ENCODE measurements at places on chromosomes 3 and 15.

GRCh38 chr3:70951316-70951715 is 632.2 kb downstream of the FOXP1 start:
- DNase-seq = peak; percentile 78

GRCh38 chr15:69786136-69786701 is 311.5 kb downstream of the TLE3 start:
- DNase-seq = no peak

DNA sequence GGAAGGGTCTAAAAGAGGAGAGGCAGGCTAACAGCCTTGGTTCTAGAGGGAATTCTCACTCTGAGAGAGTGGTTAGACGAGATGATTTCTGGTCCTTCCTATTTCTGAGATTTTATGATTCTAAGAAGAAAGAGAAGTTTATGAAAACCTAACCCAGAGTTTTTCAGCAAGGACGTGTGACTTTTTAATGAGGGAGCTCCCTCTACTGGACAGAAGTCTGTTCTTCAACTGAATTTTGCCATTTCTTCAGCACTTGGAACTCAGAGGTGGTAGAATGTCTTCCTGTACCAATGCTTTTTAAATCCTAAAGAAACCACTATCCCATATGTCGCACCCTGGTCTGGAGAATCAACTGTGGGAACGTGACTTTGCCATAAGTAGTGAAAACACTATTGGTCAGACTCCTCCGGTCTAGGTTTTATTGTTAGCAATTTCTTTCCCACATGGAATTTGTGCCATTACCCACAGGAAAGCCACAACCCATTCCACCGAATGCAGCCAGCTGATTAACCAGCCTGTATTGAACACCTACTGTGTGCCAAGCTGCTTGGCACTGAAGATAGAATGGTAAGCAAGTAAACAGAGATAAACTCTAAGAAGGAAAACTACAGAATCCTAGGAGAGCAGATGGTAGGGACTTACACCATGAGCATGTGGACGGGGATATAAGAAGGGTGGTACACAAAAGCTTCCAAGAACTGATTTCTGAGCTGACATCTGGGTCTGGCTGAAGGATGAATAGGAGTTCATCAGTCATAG is 199.5 kb upstream of the LMCD1 start:
- DNase-seq = peak; percentile 58

- DNase-seq = no peak
Measured at GRCh38 chr3:146262371-146263110, 11.6 kb upstream of the PLSCR4 start.

DNA sequence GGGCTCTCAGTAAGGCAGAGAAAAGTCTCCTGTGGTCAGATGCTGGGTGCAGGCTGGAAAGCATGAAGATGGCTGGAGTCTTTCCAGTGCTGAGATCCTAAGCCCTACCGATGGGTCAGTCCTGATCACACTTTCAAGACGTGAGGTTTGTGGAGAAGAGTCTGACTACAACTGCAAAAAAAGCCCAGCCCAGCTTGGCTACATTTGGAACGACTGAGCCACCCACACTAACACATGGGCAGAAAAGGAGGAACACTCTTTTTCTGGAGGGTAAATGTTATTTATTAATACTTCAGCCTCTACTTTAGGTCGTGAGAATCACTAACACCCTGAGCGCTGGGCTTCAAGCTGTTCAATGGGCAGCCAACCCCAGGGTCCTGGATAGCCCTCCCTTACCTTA is 22.0 kb upstream of the C3orf22 start:
- no peak for DNase-seq

DNA sequence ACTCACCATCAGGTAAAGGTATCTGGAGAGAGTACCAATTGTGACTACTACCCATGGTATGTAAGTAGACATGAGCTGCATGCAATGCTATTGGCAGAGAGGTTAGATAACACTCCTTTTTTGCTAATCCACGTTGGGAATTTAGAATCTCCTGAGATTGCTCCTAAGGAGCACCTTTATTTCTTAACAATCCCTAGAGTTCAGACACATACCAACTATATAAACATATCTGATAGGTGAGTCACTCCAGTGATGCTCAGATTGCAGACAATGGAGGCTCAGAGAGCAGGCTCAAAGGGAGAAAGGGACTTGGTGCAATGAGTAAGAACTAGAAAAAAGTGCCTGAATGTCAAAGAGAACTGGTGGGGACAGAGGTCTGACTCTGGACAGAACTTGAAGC is 47.0 kb upstream of the LRRFIP2 start:
- DNase-seq = no peak

DNA sequence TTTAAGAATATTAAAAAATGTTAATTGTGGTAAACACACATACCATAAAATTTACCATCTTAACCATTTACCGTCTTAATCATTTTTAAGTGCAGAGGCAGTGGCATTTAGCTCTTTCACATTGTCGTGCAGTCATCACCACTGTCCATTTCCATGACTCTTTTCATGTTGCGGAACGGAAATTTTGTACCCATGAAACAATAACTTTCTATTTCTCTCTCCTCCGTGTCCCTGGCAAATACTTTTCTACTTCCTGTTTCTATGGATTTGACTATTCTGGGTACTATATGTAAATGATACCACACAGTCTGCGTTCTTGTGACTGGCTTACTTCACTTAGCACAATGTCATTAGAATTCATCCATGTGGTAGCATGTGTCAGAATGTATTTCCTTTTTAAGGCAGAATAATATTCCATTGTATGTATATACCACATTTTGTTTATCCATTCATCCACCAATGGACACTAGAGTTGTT is 27.9 kb downstream of the AKAP13 start:
- no peak for DNase-seq

DNA sequence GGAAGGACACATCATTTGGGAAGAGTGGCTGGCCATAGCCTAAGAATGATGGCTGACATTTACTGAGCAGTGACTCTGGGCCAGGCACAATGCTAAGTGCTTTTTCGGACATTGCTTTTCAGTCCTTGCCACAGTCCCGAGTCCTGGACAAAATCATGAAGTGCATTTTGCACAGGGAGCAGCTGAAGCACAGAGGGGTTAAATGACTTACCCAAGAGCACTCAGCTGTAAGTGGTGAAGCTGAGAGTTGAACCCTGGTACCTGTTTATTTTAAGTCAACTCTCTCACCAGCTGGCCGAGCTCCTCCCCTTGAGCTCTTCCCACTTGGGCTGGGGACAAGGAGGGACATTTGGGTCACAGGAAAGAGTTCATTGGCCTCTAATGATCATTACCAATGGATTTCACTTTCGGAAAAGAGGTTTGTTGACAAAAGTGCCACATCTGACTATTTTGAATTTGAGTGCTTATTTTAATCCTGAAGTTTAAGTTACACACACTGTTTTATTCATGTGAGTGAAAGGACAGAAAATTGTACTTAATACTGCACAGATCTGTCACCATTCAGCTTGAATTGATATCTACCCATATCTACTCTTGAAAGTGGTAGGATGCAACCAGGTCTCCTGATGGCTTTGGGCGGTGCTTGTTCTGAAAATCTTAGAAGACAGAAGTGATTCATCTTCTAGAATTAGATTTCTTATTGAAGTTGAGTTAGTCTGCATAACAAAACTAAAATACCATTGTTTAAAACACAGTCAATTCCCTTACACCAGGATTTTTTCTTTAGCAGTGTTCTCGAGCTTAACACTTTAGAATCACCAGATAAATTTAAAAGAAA is 368.7 kb upstream of the PROK2 start:
- no peak for DNase-seq

DNA sequence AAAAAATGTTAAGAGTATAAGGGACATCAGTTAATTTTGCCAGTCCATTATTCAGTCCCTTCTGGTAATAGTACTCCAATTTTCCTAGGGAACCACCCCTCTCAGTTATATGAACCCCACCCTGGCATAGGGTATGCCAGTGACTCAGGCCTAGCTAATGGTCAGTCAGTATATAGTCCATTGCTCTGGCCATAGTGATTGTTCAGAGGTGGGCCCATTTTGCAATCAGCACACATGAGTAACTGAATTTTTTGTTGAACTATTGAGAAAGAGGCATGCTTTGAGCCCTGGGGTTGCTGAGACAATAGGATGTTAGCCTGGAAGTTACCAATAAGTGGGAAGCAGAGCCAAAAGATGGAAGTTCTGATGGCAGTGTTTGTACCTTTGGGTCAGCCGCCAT is 4.1 kb downstream of the LRCH3 start:
- no peak for DNase-seq

- no peak for DNase-seq
Measured at GRCh38 chr3:69690-70089, 126.9 kb upstream of the CHL1 start.

GRCh38 chr15:63029676-63030075 is 12.9 kb upstream of the TPM1 start:
- no peak for DNase-seq

DNA sequence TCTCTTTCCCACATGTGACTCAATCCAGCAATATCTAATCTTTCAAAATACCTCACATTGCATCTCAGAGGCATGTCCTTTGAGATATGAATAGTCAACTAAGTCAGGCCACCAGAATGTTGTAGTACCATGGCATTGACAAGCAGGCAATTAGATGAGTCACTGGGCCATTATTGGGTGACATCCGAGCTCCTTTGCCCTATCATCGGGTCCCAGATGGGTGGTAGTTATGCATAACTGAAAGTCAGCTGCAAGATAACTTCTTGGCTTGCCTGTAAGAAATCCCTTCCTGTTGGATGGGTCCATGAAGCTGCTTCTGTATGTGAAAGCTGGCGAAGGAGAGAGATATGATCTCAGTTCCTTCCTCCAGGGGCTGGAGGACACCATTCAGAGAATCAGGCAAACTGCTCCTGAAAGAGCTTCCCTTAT is 32.8 kb downstream of the ARRDC4 start:
- no peak for DNase-seq

GRCh38 chr3:175399156-175399840 is 540.2 kb downstream of the NAALADL2 start:
- DNase-seq = no peak

GRCh38 chr3:63060412-63060811 is 185.2 kb upstream of the CADPS start:
- no peak for DNase-seq

DNA sequence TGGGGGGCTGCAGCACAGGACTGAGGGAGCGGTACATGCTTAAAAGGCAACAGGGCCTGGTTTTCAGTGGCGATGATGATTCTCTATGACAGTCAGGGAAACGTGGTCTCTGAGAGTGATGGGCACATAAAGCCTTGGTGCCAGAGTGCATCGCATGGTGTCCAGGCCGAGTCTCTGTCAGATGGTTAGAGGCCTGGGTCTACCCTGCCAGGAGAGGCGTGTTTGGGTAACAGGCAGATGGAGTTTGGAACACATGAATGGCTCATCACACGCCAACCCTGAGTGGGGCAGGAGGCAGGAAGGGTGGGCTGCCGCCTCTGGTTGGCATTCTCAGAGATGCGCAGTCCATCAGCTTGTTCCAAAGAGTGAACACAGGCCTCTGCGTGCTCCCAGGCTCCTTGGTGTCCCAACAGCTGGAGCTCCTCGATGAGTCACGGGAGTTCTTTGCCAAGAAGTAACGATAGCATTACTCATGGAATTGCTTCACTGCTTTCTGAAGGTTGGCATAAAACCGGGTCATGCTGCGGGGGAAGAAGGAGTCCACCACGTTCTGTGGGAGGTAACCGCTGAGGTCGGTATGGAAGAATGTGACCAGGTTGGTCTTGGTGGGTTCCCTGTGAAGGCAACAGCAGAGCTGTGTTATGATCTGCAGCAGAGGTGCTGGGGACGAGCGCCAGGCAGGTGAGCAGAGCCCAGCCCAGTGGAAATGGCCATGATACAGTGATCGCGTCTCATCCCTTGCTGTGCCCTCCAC is 11.0 kb downstream of the STARD5 start:
- no peak for DNase-seq

GRCh38 chr3:70742081-70742480 is 429.6 kb upstream of the MDFIC2 start:
- DNase-seq = no peak

DNA sequence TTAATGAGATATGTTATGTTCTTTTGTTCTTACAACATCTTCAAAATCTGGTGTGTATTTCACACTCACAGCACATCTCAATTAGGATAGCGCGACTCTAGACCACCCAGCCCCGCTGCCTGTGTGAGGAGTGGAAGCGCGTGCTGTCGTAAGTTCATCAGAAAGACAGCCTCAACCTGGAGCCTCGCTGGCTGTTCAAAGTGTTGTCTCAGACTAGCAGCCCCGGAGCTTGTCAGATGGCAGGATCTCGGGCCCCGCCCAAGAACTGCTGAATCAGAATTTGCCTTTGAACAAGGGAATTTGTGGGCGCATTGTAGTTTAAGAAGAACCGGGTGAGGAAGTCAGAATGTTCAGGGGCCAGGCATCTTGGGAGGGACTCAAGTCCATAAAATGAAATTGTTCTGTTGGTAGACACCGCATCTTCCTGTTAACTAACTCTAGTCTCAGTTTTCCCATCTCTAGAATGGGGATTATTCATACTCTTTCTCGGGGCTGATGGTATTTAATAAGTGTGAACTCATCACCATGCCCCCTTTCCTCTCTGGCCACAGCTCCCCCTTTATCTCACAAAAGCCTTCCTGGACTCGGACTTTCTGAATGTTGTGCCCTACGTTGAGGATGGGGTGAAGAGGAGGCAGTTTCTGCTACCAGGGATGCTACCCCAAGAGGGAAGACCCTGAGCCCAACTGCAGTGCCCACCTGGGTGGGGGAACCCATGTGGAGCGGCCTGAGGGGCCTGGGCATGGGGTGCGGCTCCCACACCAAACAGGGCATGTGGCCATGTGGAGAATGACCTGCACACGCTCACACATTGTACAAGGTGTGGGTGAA is 40.4 kb downstream of the BHLHE40 start:
- DNase-seq = no peak

GRCh38 chr15:68465861-68466560 is 34.0 kb upstream of the ITGA11 start:
- no peak for DNase-seq

DNA sequence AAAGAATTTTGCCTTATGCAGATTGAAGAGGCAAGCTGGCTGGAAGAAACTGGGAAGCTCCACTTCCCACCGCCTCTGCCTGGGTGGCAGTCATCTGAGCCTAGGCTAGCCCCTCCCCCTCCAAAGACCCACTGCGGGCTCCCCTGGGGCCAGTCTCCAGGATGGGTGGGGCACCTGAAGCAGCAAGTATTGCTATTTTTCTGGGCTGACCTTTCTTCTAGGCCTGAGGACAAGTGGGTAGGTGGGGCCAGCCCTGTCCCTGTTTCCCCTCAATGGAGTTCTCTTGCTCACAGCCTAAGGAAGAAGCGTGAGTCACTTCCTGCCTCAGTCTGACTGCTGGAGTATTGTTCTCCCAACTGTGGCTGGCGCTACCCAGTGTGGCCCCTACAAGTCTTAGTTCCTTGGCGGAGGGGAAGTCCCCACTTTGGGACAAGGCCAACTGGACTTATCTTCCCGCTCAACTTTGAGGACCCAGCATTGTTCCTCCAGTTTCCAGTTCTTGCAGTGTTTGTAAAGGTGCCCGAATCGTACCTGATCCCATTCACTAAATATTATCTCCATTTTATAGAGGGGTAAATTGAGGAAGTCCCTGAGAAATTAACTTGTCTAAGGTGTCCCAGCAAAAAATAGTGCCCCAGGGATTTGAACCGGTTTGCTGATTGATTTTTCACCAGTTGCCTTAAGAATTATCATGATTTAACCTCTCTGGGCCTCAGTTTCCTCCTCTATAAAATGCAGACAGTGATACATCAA is 1.4 kb downstream of the FURIN start:
- DNase-seq = no peak

- DNase-seq = no peak
Measured at GRCh38 chr15:66388576-66388975, 1.9 kb downstream of the MAP2K1 start.

Measured in hindlimb muscle (tissue), 1 donor.